Stimulated activated naive CD4-positive, alpha-beta T cell treated with Interleukin-2 at 50 U/mL for 16 hours (primary cell): ENCODE measurements at places on chromosomes 7 and 10.

GRCh38 chr7:100185726-100186125 lies 8.0 kb downstream of the STAG3 start:
- DNase-seq = no peak

DNA sequence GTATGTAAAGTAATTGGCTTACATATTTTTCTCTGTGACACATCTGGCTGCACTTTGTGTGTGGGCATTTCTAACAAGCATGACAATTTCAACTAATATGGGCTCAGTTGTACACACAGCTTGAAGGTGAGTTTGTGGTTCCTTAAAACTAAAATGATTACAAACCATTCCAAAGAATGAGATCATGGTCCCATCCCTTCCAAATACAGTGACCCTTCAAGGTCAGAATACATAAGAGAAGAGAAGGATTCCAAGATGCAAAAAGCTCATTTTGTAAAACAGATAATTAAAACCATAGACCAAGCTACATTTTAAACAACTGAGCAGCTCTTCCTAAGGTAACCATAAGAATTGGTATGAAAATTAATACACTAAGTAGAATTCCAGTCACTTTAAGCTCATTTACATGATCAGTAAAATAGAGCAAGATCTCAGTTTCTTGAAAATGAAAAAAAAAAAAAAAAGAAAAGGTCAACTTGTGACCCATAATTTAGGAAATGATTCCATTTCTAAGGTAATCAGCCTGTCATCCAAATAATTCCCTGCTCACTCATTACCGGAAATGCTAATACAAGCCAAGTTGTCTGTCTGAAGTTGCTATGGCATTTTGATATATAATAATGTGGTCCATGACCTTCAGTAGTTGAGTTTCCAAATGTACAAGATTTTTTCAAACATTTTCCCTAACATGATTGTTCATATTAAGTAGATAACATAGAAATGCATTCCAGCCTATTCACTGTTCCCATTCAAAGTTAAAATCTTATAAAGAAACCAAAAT lies 688.5 kb downstream of the PARD3 start:
- no peak for DNase-seq

DNA sequence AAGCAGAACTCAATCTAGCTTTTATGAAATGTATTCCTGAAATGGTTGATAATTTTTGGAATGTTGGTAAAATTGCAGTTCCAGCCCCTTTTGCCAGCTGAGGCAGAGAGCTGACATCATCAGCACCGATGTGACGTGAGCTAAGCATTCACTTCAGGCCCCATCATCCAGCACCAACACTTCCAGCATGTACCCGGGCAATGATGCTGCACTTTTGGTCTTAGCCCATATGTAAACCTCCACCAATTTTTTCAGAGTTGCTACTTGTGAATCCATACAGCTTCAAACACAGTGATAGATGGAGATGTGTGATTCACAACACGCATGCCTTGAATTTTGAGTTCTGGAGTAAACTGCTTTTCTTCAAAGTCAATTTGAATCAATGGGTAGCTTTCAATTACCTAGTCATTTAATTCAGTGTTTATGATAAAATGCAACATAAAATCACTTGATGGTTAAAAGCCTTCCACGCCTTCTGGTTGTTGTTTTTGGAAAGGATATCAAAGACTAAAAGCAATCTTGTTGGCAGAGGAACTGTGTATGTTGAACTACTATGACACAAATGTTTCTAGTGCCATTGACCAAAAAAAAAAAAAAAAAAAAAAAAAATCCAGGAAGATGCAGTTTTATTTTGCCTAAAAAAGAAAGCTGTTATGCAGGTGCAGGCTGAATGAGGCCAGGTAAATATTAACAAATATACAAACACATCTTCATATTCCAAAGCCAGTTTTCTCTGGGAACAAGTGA lies 73.9 kb downstream of the NRP1 start:
- DNase-seq = no peak

GRCh38 chr7:33965183-33965744 lies 59.9 kb downstream of the BMPER start:
- no peak for DNase-seq

DNA sequence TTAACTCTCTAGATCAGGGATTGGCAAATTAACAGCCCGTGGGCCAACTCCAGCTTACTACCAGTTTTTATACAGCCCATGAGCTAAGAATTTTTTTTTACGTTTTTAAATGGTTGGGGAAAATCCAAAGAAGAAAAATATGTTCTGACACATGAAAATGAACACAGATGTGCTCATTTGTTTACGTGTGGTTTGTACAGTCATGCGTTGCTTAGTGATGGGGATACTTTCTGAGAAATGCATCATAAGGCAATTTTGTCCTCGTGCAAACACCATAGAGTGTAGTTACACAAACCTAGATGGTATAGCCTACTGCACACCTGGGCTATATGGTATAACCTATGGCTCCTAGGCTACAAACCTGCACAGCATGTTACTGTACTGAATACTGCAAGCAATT lies 8.3 kb upstream of the SMKR1 start:
- DNase-seq = no peak

DNA sequence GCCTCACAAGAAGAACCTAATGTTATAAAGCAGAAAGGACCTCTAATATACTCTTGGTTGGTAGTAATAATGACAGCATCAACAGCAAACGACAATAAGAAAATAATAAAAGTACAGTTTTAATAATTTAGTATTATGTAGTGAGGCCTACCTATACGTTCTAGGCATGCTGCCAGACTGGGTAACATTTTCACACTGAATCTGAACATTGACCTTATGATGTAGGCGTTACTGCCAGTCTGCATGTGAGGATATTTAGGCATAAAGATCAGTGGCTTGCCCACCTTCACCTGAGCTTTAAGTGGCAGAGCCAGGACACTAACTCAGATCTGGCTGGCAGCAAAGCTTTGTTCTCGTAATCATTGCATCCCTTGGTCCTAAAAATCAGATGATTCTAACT lies 2.5 kb downstream of the FGL2 start:
- DNase-seq = no peak

DNA sequence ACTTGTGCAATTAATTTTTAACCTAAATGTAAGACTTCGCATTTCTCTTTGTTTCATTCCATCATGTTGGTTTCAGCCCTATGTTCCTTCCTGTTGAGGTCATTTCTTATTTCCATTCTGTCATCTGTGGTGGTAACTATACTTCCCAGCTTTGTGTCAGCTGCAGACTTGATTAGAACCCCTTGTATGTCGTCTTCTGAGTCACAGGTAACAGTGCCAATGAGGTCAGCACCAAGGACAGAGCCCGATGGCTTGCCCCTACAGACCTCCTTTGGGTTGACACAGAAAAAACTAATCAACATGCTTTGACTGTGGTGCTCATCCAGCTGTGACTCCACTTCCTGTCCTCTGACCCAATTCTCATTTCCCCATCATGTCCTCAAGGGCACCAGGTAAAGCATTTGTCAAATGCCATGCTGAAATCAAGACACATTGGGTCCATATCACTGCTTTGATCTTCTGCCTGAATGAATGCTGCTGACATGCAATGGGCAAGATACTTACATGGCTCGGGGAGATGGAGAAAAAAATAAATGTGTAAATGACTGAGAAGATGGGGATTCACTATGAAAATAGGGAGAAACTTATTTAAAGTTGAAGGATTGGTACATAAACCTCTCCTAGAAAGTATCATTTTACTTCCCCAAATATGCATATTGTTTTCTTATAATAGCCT lies 25.6 kb upstream of the CRTAC1 start:
- DNase-seq = no peak

DNA sequence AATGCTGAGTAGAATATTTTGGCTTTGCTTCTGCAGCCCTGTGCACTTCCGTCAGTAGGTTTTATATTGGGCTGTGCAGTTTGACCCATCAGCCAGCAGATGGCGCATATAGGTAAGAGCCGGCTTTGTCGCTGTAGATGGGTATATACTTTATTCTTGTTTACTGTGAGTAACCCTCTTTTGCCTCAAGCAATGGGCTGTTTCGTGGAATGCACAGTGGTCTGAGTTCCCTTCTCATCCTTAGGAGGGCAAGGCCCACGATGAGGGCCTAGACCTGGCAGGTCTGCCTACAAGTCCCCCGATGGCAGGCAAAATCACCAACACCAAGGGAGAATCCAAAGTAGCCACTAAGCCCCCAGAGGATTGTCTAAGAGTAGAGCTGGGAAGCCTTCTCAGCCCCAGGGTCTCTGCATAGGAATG lies 1002.9 kb upstream of the KCND2 start:
- no peak for DNase-seq

- no peak for DNase-seq
Observed at GRCh38 chr7:148011753-148012152, 578.8 kb upstream of the C7orf33 start.

DNA sequence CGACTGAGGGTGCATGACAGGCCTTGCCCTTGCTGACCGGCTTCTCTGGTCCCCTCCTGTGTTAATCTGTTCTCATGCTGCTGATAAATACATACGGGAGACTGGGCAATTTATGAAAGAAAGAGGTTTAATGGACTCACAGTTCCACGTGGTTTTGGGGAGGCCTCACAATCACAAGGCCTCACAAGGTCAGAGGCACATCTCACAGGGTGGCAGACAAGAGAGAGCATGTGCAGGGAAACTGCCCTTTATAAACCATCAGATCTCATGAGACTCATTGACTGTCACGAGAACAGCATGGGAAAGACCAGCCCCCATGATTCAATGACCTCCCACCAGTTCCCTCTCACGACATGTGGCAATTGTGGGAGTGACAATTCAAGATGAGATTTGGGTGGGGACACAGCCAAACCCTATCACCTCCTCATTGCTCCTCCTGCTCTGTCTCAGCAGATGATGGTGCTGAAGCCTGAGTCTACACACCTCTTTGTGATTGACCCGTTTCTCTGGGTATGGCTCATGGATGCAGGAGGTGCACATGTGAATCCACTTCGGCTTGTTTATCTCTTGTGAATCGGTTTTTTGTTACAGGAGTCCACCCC lies 547.8 kb downstream of the DNAJB6 start:
- no peak for DNase-seq

DNA sequence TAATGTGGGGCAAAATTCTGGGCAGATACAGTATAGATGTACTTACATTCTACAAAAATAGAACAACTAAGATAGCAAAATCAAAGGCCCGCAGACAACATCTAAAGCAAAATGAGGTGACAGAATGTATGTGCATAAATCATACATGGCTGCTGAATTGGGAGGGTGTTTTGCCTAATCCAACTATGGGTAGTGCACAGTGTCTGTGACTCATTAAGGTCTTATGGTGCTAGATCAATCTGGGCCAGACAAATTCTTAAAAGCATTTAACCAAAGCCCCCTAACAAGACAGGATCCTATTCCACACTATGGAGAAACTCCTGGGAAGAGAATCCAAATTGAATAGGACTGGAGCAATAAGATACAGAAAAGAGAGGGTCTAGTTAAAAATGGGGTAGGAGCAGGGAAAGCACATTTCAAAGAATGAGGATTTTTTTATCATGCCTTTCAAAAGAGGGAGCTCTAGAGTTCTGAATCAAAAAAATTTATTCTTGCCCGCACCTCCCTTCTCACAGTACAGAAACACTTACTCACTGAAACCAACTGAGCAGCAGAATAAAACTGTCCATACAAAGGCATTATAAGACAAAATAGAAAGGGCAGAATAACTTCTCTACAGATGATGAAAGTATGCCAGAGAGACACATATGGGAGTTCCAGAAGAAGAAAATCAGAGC lies 181.3 kb downstream of the RNLS start:
- DNase-seq = no peak

DNA sequence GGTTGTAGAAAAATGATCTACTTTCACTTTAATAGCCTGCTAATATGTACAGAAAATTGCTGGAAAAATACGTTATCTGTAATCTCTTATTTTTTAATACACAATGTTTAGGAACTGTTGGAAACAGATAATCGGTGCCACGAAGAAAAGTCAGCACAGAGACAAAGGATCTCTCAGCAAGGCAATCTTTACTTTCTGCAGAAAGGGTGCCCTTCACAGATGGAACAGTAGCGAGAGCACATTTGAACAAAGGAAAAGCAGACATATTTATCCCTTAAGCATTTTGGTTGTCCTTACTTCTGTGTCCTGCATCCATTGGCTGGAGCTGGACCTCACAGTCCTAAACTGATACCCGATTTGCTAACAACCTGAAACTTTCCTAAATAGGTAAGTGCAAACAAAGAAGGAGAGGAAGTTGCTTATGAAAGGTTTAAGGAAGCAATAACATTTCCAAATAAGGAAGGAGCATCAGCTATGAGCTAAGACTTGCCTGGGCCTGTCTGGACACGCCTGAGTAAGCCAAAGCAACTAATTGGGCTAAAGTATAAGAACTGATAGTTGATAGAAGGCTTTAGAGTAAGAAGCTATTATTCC lies 640.0 kb downstream of the SH2D4B start:
- no peak for DNase-seq

GRCh38 chr7:13829914-13830900 lies 159.3 kb downstream of the ETV1 start:
- no peak for DNase-seq

GRCh38 chr7:81767926-81768325 lies 1.9 kb downstream of the HGF start:
- no peak for DNase-seq

DNA sequence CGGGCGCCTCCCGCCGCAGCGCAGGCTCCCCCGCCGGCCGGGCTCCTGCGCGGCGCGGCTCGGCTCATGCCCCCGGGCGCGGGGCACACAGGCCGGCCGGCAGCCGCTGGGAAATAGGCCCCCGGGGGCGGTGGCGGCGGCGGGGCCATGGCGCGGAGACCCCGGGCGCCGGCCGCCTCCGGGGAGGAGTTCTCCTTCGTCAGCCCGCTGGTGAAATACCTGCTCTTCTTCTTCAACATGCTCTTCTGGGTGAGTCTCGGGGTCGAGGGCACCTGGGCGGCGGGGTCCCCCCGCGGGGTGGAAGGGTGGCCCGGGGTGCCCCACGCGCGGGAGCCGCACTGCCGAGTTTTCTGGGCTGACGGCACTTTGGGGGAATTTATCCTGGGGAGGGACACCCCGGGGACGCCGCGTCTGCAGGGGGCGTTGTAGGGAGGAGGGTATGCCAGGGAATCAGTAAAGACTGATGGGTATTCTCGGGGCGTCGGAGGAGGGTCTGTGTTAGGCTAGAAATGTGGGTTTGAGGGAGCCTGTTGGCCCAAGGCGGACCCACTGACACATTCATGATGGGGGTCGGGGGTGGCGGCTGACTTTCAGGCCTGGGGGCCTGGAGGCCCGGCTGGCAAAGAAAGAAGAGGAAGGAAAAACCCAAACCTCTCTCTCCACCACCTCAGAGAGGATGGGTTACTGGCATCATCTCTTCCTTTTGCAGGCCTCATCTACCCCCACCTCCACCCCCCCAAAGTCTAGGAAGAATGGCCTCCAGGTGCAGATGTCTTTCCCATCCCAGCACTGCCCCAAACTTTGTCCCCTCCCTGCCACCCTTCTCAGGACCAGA lies 544 bp downstream of the TSPAN33 start:
- DNase-seq = no peak
